ENCODE measurements at places on chromosomes 16 and 17.

GRCh38 chr16:31135535-31136286, at the start of gene PRSS8:
PRSS8 (minus strand) TSS chr16:31135727; CDS start chr16:31135498, 229 bp downstream.
- peak; percentile 95 for DNase-seq
- peaks cover 13% of the 10 kb centered on the region for H3K36me3 ChIP-seq
- peak within 1 kb of the TSS; percentile 81 for H3K27ac ChIP-seq
- H3K4me3 ChIP-seq: peak within 1 kb of the TSS; percentile 58

- H3K4me3 ChIP-seq: no peak overlapping the region
- H3K36me3 ChIP-seq: peaks cover 51% of the 10 kb centered on the region
- DNase-seq: peak; percentile 85
Observed at GRCh38 chr16:15041271-15042004, 14.4 kb downstream of the NTAN1 start.

DNA sequence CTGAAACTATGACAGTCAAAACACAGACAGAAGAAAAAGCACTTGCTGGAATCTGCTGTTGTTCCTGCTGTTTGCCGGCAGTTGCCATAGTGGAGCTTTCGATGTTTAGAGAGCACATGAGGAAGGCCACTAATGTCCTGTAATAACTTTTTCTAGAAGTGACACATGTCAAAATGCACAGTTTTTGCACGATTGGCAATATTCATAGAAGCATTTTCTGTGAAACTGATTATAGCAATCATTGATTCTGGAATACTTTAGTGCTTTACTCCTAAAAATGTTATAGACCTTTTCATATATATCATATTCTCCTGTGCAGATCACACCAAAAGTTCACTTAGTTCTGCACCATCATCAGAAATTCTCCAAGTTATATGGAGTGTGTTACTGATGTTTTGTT, 407.0 kb upstream of the SOX9 start:
- DNase-seq: no peak
- no peaks in the 10 kb centered on the region for H3K36me3 ChIP-seq
- H3K4me1 ChIP-seq: no peaks in the 10 kb centered on the region
- H3K27me3 ChIP-seq: no peaks in the 10 kb centered on the region

- H3K27me3 ChIP-seq: peaks cover 4% of the 10 kb centered on the region
- H3K27ac ChIP-seq: no peak overlapping the region
- no peaks in the 10 kb centered on the region for H3K4me1 ChIP-seq
- no peaks in the 10 kb centered on the region for H3K36me3 ChIP-seq
- no peak for DNase-seq
- no peak overlapping the region for H3K4me3 ChIP-seq
Observed at GRCh38 chr16:83581082-83581481, 226.7 kb upstream of the HSBP1 start.

GRCh38 chr17:12627781-12628451, 37.8 kb upstream of the MYOCD start:
- H3K36me3 ChIP-seq: no peaks in the 10 kb centered on the region
- H3K27ac ChIP-seq: no peak overlapping the region
- peaks cover 4% of the 10 kb centered on the region for H3K27me3 ChIP-seq

DNA sequence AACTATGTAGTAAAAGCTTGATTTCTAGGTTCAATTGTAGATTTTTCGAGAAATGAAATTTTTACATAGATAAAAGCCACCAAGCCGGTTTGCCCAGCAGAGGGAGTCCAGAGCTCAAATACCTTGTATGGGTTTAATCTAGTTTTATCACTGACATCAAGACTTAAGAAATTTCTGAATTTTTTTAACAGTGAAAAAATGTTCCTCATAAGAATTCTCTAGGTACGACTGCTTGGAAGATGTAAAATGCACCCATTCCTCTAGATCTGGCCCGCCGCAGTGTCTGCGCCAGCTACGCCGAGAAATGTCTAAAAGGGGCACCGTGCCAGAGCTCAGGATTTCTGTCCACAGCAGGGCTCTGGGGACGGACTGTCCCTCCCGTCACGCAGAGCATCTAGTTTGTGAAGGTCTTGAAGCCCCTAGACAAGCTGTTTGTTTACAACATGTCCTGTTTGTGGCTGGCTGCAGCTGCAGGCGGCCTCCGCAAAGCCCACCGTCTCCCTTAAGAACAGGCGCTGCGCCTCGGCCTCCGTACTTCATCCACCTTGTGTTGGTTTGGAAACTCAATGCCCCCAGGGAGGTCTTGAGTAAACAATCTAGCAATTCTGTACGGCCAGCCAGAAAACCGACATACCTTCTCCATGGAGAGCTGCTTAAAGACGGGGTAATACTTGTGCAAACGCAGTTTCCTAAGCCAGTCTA, 24.8 kb downstream of the MAP1LC3B start:
- no peaks in the 10 kb centered on the region for H3K27me3 ChIP-seq
- no peak for DNase-seq
- no peak overlapping the region for H3K4me3 ChIP-seq
- H3K4me1 ChIP-seq: no peaks in the 10 kb centered on the region

DNA sequence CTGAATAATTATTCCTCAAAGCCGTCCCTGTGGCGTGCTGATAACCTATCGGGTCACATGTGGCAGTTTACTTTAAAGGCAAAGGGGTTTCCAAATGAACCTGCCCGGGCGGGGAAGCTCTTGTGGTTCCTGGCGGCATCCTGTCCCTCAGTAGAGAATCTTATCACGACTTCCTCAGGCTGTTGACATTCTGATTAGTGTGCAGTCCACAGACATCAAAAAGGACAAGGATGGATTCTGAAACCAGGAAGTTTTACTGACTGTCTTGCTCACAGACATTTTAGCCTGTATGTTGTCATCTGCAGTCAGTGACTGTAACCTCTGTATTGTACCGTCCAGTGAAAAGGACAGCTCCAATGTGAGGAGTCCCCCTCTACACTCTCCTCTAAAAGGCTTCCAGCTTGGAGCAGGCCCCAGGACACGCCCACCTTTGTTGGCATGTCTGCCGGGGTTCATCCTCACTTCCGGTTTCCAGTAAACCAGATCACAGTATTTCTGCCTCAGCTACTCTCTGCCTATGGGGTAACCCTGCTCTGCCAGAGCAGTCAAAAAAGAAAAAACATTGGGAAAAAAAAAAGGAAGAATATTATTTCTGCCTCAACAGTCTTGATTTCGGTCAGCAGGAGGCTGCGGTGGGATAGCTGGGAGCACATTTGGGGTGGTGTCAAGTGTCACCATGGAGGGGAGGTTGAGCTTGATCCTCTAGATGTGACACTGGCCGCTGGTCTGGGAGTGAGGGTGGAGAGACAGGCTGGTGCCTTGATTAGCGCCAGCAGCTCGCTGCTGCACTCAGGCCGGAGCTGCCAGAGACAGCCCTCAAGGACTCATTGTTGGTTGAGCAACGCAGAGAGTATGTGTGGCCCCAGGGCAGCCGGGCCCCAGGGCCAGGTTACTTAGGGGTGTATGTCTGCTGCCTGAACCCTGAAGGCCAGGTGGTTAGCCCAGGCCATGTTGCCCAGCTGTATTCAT, 89.0 kb upstream of the DNAH17 start:
- no peak overlapping the region for H3K4me3 ChIP-seq
- H3K27me3 ChIP-seq: no peaks in the 10 kb centered on the region
- no peaks in the 10 kb centered on the region for H3K36me3 ChIP-seq
- peak; percentile 68 for DNase-seq
- H3K4me1 ChIP-seq: peaks cover 22% of the 10 kb centered on the region

Data from upper lobe of right lung (tissue), 1 donor.